ENCODE measurements at places on chromosomes 7 and 10.

DNA sequence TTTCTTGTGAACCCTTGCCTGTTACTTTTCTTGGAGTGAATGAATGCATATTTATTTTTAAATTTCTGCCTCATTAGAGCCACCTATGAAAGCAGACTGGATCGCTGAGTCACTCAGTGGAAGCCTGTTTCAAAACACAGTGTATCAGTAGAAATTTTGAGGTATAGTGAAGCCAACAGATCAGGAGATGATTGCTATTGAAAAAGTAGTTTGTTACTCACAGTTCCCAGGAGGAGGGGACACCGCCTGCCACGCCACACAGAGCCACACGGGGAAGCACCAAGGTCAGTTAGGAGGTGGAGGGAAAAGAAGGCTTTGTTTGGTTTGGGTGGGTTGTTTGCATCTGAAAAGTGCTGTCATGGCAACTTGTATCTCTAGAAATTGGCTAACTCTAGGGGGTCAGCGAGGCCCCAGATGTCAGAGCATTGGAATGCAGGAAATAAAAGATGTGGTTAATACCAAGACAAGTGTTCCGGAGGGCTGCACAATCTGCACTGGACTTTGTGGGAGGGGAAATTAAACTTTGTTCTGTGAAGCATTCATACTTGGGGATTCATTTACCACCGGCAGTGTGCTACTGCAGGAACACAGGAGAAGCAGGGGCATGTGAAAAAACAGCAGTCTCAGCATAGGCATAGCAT, 106.4 kb upstream of the SDK1 start:
- no peak for DNase-seq

DNA sequence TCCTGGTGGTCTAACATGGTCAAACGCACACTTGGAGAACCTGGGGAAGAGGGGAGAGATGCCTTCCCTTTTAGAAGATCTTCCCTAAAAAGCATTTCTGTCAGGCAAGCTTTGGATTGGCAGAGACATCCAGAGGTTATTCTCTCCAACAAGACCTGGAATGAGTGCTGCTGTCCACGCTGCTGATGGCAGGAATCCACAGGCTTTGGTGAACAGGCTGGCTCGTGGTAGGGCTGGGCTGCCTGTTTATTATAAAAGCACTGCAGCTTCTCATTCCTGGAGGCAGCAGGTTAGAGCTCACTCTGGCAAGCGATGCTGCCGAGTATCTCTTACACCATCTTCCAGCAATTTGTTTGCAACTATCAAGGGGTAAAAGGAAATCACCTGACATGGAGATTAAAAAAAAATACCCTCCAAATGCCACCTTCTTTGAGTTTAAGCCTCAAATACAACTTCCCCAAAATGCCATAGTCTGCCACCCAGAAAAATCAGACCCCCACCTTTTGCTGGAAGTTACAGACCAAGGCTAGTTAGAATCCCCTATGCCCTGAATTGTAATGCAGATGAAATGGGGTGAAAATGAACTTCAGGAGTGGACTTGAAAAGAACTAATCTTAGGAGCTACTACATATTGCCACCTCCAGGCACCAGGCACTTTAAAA, 152.1 kb upstream of the KMT2E start:
- no peak for DNase-seq

DNA sequence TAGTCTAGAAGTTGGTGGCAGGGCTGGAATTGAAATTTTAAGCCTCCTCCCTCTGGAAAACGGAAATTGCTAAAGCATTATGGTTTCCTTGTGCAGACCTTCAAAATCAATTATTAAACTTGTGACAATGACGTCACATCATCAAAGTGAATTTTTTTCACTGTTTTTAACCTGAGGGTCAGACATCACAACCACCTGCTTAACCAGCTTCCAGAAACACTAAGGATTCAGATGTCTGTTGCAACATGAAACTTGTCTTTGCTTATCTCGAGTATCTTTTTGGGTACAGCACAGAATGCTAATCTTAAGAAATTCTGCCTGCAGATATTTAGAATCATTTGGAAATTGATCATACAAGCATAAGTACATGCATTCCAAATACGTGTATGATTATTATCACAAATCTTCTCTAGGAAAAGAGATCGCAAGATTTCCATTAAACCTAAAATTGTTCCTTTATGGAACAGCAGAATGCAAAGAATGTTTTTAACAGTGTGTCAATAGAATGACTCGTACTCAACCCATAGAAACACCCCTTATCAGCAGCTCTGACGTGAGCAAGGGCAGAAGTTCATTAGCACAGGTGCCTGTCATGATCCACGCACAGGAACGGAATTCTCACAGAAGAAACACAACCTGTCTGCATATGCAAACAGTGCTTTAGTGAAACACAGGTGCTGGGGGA, 4.1 kb upstream of the GTPBP4 start:
- no peak for DNase-seq

- DNase-seq = no peak
These were observed 426.1 kb upstream of the LRRN3 start for GRCh38 chr7:110664803-110665202.

DNA sequence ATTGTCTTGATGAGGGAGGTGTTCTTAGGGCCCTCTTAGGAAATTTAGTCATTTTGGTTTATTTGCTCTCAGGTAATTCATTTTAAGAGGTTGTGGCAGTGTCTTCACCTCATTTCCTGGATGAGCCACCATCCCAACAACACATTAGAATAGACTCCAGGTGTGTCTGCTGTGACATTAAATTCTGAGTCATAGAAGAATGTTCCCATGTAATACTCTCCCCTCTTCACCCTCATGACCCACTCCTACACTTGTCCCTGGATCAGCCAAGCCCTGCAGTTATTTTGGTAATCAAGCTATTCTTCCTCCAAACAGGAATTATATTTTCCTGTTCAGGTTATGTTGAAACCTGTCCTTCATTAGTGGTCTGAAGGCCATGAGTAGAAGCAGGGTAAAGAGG, 944.1 kb downstream of the SORCS3 start:
- DNase-seq = no peak

Data from right lung (tissue), 10 donors.